Activated CD8-positive, alpha-beta memory T cell treated with anti-CD3 and anti-CD28 coated beads for 48 hours (primary cell): ENCODE measurements at places on chromosomes 16 and 17.

- DNase-seq = no peak
Measured at GRCh38 chr16:78927766-78928165, 672.8 kb downstream of the MAF start.

- DNase-seq = no peak
Measured at GRCh38 chr17:8162233-8162996, at the start of gene VAMP2. Gene VAMP2 (minus strand): TSS chr17:8162948. CDS start chr17:8162879, 69 bp downstream.

GRCh38 chr17:62643496-62643895 is 16.0 kb downstream of the MRC2 start:
- no peak for DNase-seq

DNA sequence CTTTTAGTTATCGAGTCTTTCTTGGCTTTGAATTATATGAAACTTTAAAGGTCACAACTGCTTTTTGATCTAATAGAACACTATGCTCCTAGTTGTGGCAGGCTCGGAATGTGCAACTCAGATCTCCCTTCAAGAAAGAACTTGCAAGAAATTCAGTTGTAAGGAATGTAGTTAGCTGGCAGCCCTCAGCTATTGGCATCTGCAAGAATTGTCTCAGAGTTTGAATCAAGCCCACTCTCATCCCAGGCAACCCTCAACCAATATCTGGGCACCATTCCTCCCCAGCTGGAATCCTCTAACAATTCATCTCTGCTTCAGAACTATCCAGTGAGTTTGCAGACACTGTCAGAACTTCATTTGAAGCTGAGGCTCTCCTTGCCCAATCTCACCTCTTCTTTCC is 447.2 kb downstream of the KIF2B start:
- DNase-seq = no peak

DNA sequence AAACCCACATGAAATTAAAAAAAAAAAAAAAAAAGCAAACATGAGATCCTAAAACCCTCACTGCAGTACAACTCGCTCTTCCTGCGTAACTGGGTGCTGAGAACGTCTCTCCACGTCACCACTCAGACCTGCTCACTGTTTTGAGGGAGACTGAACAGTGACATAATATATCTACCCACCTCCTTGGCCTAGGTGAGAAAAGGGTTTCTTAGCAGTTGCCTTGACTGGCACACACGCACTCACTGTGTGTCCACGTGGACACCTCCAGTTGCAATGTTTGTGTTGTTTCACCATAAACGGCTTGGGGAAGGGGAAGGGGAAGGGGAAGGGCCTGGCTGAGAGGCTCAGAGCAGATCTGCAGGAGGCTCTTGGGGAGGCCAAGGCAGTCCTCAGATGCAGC is 32.0 kb downstream of the FANCA start:
- no peak for DNase-seq

GRCh38 chr16:85278839-85279238 is 166.6 kb upstream of the CIBAR2 start:
- no peak for DNase-seq
